Renal pelvis (tissue), 12 donors: ENCODE measurements at places on chromosomes 5 and 9.

DNA sequence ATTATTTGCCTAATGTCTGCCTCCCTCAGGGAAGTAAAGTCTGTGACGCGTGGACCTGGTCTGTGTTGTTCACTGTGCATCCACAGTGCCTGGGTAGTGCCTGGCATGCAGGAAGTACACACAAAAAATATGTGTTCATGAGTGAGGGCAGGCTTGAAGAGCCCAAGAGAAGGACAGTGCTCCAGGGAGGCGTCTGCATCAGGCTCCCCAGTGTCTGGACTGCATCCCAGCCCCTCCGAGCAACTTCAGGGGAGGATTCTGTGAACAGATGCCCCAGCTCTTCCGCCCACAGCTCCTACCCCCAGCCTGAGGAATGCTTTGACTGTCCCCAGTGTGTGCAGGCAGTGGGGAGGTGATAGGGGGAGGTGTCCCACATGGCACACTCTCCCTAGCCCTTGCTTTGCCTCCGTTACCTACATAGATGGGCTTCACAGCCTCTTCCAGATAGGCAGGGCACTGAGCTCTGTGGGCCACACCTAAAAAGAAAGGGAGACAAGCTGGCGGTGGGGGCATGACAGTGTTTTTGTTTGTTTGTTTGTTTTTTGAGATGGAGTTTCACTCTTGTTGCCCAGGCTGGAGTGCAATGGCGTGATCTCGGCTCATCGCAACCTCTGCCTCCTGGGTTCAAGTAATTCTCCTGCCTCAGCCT lies 25.4 kb downstream of the IRF1 start:
- no peak for DNase-seq

- DNase-seq = no peak
These were observed 841.5 kb downstream of the DTWD2 start for GRCh38 chr5:118146824-118147223.

GRCh38 chr9:130670644-130671043 lies 6.2 kb downstream of the PRDM12 start:
- no peak for DNase-seq

DNA sequence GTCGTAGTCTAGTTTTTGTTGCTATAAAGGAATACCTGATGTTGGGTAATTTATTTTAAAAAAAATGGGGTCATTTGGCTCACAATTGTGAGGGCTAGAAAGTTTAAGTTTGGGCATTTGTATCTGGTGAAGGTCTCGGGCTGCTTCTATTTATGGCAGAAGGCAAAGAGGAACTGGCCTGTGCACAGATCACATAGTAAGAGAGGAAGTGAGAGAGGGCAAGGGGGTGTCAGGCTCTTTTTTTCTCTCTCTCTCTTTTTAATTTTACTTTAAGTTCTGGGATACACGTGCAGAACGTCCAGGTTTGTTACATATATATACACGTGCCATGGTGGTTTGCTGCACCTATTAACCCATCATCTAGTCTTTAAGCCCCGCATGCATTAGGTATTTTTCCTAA lies 453.3 kb downstream of the DIRAS2 start:
- no peak for DNase-seq

GRCh38 chr5:39207345-39208045 lies 11.9 kb downstream of the FYB1 start:
- DNase-seq = no peak

DNA sequence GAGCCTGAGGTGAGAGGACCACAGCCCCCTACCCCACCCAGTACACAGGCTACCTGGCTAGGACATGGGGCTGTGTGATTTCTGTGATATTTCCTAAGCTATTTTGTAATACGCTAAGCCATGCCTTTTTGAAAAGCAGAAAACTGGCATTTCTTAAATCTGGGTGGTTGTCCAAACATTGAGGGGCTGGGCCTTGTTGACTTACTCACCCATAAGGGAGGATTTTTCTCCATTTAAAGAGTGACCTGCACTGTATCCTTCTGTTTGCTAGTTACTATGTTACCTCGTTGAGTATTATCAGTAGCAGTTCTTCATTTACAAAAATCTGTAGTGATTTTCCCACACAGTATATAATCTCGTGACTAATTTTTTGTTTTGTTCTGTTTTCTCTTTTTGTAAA lies 117.5 kb upstream of the OTULINL start:
- DNase-seq = no peak

DNA sequence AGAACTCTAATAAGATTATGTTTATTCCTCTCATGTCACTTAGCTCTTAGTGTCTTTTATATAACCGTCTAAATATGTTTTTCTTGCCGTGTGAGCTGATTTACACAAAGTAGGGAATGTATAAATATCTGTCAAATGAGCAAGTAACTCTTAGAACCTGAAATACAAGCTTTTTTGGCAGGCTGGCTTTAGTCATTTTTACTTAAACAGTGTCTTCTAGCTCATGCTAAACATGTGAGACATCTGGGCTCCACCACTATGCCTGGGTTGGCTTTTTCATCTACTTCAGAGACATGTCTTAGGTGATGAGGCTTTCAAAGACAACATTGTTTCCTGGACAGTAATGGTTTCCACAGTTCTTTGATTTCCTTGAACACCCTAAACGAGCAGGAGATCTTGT lies 137.2 kb upstream of the ZNF608 start:
- no peak for DNase-seq

DNA sequence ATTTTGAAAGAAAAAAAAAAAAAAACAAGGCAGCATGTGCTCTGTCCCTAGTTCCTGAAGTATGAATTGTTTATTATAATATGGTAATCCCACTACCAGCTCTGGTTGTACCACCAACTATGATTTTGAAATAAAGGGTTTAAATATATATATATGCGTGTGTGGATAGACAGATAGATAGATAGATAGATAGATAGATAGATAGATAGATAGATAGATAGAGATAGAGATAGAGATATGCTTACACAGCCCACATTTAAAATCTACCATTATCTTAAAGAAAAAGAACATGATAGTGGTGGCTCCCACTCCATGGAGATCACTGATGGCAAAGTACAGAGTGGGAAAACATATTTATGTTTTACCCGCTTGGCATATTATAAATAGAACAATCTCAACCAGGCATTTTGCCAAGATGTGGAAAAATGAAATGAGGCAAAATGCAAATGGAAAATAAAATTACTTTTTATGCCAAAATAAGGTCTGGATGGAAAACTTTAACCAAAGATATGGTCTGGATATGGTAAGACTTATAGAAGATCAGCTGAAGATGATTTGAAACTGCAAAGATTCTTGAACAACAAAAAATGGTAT lies 170.0 kb downstream of the ARL15 start:
- no peak for DNase-seq

- DNase-seq = no peak
These were observed 1.3 kb upstream of the SUSD3 start for GRCh38 chr9:93057042-93057702.

- DNase-seq = peak; percentile 77
These were observed at the start of gene F2RL1 for GRCh38 chr5:76818844-76819831. TSS of gene F2RL1 (plus strand) at chr5:76819030. CDS start at chr5:76819183, 153 bp downstream.

GRCh38 chr9:106324053-106324585 lies 538.8 kb upstream of the ZNF462 start:
- DNase-seq = no peak

DNA sequence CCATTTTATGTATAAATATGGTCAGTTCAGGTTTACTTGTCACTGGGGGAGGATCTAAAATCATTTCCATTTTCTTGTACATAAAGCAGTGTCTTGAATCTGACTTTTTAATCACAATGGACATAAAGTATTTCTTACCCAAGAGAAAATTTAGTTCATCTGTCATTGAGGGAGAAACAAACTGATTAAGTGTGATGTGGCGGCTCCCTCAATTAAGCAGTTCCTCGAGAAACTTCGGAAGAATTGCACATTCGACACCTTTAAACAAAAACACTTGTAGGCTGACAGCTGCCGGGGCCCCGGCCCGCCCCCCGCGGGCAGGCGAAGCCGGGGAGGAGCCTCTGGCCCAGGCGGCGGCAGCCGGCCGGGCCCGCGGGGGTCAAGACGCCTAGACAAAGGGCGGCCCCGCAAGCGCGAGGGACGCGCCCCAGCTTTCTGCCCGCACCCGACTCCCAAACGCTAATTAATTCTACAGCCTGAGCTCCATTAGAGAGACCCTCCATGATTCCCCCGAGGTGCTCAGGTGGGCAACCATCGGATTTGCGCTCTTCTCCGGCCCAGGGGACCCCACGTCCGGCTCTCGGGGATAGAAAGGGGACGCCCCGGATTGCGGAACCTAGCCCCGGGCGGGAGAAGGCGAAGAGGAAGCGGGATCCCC lies 750 bp downstream of the TRIM36 start:
- peak; percentile 12 for DNase-seq

DNA sequence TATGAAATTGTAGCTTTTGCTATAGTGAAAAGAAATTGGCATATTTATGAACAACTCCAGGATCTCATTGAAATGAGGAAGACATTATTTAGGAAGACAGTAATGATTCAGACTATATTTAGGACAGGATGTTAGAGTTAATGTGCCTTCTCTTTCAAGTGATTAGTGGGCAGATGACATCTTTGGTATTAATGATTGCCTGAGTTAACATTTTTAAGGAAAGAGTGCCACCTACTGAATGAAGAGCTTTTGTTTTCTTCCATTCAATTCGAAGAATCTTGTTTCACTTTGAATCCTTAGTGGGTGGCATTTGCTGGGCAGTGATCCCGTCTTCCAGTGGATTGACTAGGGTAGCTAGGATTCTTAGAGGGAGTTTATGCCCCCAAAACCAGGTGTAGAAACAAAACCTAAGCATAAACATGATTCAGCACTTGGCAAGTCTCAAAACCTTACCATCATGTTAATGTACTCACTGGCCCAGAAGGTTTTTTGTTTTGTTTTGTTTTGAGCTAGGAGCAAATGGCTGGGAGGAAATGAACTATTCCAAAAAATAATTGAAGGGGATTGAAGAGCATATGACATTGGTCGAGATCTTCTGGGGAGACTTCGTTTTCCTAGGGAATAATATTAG lies 23.2 kb downstream of the MAP3K1 start:
- DNase-seq = peak; percentile 71

DNA sequence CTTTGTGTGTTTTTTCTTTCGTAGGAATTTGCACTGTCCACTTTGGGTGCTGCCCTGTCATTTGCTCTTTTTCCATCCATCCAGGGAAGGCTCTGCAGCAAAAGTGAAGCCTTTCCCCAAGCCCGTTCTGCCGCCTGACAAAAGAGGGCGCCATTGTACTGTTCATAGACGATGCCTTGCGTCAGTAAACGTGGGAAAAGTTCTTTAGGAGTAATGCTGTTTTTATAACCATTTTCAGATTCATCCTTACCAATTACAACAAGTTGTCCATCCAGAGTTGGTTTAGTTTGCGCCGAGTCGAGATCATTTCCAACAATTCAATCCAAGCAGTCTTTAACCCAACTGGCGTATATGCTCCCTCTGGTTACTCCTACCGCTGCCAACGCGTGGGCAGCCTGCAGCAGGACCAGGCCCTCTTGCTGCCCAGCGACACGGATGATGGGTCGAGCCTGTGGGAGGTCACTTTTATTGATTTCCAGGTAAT lies 34.3 kb upstream of the RPS23 start:
- DNase-seq = peak; percentile 73

DNA sequence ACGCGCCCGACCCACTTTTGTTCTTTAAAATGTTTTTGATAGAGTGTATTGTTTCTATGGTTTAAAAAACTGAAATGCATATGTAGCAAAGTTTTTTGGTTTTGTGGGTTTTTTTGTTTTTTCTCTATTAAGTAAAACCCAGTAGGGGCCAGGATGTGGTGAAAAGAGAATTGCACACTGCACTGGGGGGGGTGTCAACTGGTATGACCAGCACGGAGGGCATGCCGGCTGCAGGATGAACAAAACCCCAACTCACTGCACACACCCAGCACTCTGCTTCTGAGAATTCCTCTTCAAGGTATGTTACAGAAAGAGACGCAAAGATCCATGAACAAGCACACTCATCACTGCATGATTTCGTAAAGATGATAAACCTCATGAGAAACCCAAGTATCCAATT lies 75.0 kb downstream of the STK10 start:
- DNase-seq = no peak

- DNase-seq = no peak
These were observed 52.5 kb downstream of the NUP214 start for GRCh38 chr9:131177898-131178297.

DNA sequence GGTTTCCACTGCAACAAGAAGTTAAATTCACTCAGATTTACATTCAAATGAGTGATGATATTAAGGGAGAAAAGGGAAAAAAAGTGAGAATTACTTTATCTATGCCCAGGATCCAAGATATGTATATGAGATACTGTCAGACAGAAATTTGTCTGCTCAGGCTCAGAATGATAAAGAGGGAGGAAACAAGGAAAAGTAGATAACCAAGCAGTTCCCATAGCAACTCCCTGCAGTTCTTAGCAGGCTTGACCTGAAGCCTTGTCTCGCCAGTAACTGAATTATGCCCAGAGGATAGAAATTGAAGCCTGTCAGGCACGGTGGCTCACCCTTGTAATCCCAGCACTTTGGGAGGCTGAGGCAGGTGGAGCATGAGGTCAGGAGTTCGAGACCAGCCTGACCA lies 304.4 kb downstream of the TLE1 start:
- no peak for DNase-seq

DNA sequence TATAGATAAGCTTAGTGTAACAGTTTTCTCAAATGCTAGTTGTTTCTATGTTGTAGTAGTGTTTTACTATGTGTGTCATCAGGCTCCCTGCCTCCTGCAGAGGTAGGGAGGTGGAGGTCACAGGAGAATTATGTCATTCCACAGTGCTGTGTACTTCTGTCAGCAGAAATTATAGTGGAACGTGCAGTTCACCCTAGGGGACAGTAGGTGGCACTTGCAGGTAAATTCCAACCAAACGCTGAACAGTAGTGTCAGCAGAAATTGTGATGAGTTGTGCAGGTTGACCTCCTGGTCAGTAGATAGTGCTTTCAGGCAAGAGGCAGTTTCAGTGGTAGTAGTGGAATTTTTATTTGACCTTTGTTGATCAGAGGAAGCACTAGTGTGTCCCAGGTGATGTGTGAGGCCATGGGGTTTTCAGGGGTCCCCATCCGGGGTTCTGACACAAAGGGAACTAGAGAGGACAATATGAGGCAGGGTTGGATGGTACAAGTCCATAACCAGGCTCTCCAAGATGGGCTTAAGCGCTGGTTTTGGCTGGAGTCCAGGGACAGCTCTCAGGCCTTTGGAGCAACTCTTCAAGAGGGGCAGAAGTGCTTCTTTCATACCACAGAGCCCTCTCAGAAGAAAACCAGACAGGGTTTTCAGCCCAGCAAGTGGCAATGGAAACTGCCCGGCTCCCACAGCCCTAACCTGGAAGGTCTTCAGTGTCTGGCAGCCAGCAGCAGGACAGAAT lies 402.9 kb downstream of the CYLC2 start:
- DNase-seq = peak; percentile 42

DNA sequence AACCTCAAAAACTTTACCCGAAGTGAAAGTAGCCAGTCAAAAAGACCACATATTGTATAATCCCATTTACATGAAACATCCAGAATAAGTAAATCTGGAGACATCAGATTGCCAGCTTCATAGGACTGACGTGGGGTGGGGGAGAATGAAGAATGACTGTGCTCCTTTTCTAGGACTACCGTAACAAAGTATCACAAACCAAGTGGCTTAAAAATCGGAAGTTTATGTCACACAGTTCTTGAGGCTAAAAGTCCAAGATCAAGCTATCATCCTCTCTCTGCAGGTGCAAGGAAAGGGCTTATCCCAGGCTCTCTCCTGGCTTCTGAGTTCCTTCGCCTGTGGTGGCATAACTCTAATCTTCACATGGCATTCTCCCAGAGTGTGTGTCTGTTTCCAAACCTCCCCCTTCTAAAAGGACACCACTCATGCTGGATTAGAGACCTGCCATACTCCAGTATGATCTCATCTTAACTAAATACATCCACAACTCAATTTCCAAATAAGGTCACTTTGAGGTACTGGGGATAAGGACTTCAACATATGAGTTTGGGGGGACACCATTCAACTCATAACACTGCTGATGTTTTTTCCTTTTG lies 25.5 kb downstream of the ADAM19 start:
- DNase-seq = no peak

GRCh38 chr5:88667496-88668201 lies 215.3 kb downstream of the MEF2C start:
- no peak for DNase-seq
